ENCODE measurements at places on chromosomes 2 and 18.

GRCh38 chr2:99856119-99856518 lies 286.3 kb downstream of the AFF3 start:
- no peak for DNase-seq

DNA sequence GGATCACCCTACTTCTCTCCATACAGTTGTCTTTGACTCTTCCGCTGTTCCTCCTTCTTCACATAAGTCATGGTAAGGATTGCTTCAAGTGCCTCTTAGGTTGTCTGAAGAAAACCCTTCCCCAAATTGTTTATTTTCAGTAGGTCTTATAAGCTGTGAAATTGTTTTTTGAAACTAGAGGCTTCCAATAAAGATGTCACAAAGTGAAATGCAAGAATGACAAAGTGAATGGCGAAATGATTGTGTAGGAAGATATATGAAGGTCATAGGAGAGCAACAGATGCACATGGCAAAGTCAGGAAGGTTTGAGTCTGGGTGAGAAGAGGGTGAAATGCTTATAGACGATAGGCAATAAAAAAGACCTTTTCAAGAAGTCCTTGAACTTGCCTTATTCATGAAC lies 548.8 kb downstream of the PARD3B start:
- no peak for DNase-seq

DNA sequence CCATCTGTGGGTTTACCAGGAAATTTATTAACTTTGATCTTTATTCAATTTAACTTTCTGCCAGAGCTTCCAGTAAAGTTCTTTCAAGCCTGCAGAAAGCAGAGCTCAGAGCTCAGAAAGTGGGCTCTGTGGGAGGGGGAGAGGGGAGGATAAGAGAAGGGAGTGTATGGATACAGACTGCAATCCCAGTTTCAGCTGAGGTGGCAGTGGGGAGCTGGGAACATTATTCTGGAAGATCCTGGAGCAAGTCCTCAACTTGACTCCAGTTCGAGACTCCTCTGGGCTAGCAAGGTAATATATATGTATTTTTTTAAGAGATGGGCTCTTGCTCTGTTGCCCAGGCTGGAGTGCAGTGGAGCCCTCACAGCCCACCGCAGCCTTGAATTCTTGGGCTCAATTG lies 108.9 kb upstream of the NABP1 start:
- DNase-seq = no peak

DNA sequence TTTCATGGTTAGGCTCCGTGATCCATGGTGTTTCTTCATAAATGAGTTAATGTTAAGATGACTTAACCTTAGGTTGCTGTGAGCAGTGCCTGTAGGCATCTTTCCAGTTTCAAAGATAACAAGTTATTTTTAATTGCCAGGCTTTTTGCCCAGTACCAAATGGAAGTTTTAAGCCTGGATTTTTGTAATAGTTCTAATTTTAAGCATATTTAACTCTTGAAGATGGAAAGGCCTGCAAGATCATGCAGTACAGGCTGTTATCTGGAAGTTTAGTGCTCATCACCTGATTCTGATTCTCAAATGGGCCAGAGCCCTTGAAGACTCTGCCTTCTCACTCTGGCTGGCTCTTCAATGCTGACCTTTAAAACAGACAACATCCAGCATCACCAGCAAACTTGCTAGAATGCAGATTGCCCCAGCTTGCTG lies 141.3 kb downstream of the NCK2 start:
- no peak for DNase-seq

DNA sequence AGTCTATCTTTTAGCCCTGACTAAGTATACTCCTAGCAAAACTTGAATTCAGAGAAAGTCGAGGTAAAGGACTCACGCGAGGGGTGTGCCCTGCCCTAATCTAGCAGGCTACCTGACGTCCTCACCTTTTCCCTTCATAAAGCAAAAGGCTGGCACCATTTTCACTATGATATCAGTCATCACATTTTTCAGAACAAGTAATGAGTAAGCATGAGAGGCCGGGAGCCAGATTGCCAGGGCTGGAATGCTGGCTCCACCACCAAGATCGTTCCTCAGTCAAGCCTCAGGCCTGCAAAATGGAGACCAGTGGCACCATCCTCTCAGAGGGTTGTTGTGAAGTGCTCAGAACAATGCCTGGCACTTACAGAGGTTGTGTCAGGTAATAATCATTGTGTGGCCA lies 18.7 kb upstream of the NCKAP5 start:
- DNase-seq = no peak

All from esophagus squamous epithelium (tissue), 5 donors.